ENCODE measurements at places on chromosomes 1 and 21.

DNA sequence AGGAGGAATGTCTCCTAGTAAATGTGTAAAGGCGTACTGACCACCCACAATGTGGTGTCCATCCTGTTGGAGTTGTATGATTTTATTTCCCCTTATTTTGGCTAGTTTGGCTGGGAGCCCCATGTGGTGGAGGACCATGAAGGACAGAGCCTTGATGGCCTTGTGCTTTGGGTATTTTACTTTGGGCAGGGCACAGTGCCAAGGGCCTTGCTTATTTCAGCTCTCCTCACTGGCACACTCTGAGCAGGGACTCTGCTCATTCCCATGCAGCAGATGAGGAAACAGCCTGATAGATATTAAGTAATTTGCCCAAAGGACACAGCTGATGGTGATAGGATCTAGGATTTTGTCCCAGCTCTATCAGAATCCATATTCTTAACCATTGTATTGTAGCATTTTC is 50.2 kb downstream of the SMYD2 start:
- no peak for DNase-seq

- no peak for DNase-seq
Measured at GRCh38 chr1:241605146-241605805, 34.9 kb downstream of the CHML start.

- DNase-seq: no peak
Measured at GRCh38 chr1:60637651-60638050, 444.7 kb upstream of the NFIA start.

DNA sequence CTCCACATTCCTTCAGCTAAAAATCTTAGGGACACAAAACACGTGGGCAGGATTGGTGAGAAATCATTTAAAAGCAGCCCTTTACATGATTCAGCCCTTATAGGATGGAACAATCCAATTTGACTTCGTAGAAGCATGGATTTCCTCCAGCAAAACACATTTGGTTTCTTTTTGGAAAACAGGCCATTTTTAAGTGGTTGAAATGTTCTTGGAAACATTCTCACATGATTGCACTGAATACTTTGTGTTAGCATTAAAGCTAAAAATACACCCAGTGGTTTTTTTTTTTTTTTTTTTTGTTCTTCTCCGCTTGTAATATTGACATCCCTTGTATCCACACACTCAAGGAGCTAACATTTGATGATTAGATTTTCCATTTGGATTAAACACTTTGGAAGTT is 42.1 kb upstream of the ABCG1 start:
- no peak for DNase-seq

- DNase-seq: no peak
Measured at GRCh38 chr1:54378874-54379554, 27.2 kb downstream of the SSBP3 start.

- no peak for DNase-seq
Measured at GRCh38 chr1:154822717-154823116, 47.4 kb downstream of the KCNN3 start.

DNA sequence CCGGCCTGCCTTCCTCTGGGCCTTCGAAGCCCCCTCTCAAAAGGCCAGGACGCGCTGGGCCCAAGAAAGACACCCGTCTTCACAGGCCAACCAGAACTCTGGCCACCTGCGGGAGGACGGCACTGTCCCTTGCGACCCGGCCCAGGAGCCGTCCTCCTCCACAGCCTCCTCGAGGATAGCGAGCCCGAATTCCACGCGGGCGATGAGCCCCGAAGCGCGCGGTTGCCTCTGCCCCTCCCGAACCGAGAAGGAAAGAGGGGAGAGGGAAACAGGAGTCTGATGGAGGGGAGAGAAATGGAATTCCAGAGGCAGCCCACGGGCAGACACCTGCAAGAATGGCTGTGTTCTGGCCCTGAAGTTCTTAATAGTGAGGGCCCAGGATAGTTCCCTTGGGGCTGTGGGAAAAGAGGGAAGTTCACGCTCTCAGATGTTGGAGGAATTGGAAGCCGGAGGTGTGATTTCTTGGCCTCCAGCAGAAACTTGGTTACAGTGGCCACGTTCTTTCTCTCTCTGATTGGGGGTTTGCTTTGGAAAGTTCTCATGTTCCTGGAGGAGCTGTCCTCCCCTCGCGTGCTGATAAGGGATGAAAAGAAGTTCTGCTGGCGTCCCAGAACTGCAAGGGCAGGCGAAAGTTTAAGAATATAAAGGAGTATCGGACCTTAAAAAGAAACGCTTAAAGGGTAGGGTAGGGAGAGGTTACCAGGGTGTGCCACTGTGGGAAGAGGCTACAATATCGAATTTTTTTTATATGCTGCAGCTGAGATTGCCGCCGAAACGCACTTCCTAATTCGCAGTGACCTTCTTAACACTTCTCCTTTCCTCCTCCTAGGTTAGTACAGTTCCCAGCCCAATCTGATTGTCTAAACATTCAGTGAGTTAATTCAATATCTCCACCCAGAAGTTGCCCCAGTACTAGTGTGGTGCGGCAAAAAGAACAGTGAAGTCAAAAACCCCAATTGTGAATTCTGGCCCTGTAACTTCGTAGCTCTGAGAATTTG is 5.8 kb upstream of the SLC44A5 start:
- no peak for DNase-seq

DNA sequence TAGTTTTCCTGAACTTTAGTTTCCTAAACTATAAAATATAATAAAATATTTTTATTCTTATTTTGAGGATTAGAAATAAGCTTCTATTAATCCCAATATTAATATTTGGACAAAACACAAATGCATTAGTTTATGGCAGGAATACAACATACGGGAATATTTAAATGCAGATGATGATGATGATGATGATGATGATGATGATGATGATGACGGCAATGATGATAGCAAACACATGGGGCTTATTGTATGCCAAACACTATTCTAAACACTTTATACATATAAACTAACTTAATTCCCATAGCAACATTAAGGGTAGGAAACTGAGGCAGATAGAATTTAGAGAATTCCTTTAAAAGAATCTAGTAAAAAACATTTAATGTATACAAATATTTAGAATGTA is 541.5 kb upstream of the BEND5 start:
- DNase-seq: no peak

DNA sequence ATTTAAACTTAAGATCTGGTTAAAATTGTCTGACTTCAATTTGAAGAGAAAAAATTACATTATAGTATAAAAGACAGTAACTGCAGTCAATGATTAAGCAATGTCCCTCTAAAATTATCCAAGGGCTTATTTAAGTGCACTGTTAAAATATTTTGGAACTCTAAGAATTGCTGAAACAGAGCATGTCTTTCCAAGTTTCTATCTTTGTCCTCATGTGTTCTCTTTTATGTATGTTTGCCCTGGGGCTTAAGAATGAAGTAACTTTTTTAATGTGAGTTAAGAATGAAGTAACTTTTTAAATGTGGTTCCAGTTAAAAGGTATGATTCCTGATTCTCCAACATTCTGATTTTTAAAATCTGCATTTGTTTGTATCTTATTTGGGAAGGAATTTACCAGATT is 69.0 kb upstream of the MARK1 start:
- no peak for DNase-seq

DNA sequence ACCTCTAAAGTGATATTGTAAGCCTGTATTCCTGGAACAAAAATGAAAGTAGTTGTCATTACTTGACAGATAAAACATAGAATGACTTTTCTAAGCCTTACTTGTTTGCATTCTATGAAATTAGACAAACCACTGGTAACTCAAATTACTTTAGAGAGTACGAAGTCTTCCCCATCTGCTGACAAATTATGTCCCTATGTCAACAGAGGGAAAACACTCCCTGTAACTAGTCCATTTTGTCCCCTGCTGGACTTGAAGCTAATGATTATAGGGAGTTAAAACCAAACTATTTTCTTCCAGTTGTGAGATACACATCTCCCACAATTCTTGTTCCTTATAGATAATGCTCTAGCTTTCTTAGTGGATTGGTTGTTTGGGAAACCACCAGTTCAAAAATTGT is 39.6 kb downstream of the GREM2 start:
- DNase-seq: no peak

- DNase-seq: no peak
Measured at GRCh38 chr1:33637846-33638440, 165.5 kb downstream of the ZSCAN20 start.

DNA sequence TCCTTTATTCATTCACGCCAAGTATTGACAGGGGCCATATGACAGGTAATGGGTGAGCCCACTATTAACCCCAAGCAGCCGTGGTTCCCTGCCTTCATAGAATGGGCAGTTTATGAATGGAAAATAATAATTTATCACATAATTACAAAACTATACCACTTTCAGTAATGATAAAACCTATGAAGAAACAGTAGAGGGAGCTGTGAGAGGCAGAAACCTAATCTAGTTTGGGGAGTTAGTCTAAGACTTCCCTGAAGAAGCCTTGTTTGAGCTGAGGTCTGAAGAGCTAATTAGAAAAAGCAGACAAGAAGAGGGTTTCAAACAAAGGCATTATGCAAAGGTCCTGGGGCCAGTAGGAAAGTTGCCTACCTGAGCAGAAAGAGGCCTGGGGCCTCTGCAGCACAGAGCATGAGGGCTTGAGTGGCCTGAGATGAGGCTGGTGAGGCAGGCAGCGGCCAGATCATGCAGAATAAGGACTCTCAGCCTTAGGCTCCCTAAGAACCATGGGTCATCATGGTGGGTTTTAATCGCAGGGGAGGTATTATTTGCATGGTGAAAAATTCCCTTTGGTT is 142.8 kb downstream of the ATG4C start:
- DNase-seq: no peak

- DNase-seq: peak; percentile 75
Measured at GRCh38 chr1:89724369-89725010, 91.6 kb downstream of the LRRC8C start.

- DNase-seq: peak; percentile 57
Measured at GRCh38 chr1:112803906-112804762, 89.0 kb upstream of the PPM1J start.

- no peak for DNase-seq
Measured at GRCh38 chr1:156882543-156882942, 11.0 kb upstream of the PEAR1 start.

GRCh38 chr1:9294405-9294773 is 1.7 kb downstream of the SPSB1 start:
- DNase-seq: peak; percentile 36

DNA sequence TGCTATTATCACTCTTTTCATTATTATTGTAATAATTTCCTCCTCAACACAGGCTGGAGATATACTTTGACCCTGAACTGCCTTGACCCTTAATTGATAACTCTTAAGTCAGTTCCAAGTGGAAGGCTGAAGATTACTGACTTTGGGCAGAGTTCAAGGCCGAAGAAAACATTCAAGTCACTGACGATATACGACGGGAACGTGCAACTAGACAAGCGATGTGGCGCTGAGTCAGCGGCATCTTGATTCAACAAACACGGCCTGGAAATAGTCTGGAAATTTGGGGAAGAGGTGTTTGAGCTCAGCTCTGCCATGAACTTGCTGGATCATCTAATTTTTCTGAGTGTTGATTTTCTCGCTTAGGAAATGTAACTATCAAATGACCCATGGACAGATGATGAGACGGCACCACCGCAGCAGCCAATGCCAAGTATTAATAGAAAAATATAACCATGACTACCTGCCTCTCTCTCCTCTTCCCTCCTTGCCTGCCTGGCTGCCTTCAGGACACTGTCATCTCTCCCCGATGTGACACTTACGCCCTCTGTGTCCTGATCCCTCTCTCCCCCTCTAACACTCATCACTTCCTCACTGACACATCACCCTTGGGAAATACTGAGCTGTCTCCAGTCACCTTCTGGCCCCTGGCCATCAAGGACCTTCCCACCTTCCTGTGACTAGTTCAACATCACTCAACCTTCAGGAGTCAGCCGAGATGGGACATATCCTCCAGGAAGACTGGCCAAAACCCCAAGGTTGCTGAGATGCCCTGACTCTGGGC is 49.4 kb downstream of the TMCO4 start:
- DNase-seq: no peak

Measured in stimulated activated CD4-positive, alpha-beta T cell treated with anti-CD3 and anti-CD28 coated beads, Interleukin-4, amount 100 ng/mL, for 24 hours (primary cell).